ENCODE measurements at places on chromosomes 4 and X. TPM values are rescaled to one million over a fixed set of nuclear protein-coding genes. Genes with fewer than 3 reads are reported as not detected.

The PAGE5 gene
- not detected for total RNA-seq

The ADH1C gene
- not detected for total RNA-seq

The ADH7 gene
- total RNA-seq = not detected

The MAP9 gene
- total RNA-seq = 8.4 TPM

- DNase-seq = no peak
Measured at GRCh38 chrX:28398342-28398741, 188.9 kb upstream of the IL1RAPL1 start.

DNA sequence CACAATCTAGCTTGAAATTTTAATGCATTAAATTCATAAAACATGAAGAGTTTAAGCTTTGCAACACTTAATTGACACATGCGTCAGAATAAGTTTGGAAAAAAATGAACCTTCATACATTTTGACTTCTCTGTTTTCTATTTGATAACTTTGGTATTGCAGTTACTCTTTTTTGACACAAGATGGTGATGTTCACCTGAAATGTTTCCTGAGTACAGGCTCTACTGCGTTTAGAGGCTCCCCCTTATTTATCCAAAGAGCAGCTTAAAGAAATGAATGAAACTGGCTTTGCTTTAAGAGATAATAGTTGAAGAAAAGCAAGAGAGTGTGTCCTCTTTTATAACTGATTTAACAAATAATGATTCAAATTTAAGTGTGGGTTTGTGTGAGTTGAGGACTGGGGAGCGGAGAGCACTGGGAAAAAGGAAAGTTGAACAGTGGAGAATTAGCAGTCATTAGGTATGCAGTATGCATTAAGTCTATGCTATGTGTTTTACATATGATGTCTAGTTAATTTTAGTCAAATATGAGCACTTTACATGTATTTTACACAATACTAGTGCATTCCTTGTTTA is 180.6 kb upstream of the NUDT6 start:
- no peak for DNase-seq

- peak; percentile 81 for DNase-seq
Measured at GRCh38 chrX:112841114-112841819, 636 bp upstream of the AMOT start.

GRCh38 chr4:184433258-184433892 is 41.0 kb downstream of the IRF2 start:
- DNase-seq = no peak

Measured in activated CD8-positive, alpha-beta T cell treated with anti-CD3 and anti-CD28 coated beads for 36 hours (primary cell).